Activated naive CD4-positive, alpha-beta T cell treated with Interleukin-2 at 50 U/mL for 16 hours (primary cell): ENCODE measurements at places on chromosomes 7 and 10.

- no peak for DNase-seq
These were observed 20.5 kb downstream of the ARHGAP12 start for GRCh38 chr10:31908157-31908556.

DNA sequence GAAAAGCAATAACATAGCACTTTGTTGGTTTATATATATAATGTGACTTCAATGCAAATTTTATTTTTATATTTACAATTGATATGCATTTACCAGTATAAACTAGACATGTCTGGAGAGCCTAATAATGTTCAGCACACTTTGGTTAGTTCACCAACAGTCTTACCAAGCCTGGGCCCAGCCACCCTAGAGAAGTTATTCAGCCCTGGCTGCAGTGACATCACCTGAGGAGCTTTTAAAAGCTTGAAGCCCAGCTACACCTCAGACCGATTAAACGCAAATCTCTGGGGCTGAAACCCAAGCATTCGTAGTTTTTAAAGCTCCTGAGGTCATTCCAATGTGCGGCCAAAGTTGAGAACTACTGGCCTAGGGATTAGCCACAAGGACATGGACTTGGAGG lies 155.0 kb upstream of the LANCL2 start:
- DNase-seq = no peak

GRCh38 chr10:14163377-14164086 lies 167.2 kb downstream of the FRMD4A start:
- DNase-seq = no peak

DNA sequence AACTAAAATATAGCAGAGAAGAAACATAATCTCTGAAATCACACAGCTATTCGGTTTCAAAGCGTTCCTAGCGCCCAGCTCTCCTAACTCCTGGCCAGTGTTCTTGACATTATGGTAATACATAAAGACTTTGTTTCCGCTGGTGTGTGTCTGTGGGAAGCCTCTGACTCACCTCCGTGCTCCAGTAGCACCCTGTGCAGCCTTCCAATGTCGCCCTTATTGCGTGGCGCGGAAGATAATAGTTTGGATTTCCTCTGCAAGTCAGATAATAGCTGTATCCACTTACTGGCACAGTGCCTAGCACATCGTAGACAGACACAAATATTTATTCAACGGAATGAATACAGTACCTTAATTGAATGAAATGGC lies 570 bp downstream of the BMS1 start:
- DNase-seq = peak; percentile 23

DNA sequence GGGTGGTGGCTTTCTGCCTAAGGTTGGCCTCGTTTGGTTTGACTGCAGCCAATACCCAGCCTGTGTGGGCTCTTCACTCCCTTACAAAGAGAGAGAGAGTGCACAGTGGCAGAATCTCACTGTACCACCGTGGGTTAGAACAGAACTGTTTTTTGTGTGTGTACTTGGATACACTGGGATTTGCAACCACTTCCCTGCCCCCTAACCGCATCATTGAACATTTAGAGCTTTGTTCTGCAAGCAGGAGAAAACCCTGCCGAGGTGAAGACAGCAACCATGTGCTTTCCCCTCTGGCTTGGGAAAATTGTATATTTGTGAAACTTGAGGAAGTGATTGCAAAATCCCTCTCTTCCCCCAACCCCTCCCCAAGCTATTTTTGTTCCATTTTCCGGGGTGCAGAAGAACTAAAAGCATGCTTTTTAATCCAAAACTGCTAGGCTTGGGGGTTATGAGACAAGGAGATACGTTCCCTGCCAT lies 201.2 kb downstream of the TCF7L2 start:
- no peak for DNase-seq

DNA sequence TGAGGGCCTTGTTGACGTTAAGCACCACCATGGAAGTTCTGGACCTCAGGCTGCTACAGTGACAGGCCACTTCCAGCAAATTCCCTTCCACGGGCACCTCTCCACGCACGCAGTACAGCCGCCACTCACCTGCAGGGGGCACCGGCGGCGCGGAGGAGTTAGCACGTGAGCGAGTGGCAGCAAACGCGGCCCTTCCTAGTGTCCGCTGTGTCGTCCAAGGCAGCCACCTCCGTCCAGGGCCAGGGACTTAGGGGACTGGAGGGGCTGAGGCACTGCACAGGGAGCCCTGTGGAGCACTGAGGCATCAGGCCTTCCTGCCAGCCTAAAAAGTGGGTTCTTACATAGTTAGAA lies 164.4 kb downstream of the SVIL start:
- no peak for DNase-seq

DNA sequence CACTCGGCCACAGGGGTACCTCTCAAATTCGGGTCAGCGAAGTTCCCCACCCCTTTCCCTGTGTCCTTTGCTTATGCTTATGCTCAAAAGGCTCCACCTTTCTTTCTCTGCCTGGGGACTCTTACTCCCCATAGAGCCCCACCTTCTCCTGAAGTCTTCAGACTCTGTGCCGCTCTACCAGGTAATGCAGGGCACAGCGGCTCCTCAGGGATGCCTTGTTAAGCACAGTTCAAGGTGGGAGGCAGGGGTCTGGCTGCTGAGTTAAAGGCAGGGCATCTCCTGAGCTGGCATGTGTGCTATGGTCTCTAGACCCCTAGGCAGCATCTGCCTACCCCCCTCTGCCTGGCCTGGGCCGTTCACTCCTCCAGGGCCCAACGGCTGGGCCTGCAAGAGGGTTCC lies 3.0 kb upstream of the CXCL12 start:
- DNase-seq = no peak

- no peak for DNase-seq
These were observed 96.1 kb upstream of the HABP2 start for GRCh38 chr10:113456741-113457140.
